NCI-H2029 treated with DMSO at 0.1 percent for 48 hours (cell line): ENCODE measurements at places on chromosomes 16 and 17.

DNA sequence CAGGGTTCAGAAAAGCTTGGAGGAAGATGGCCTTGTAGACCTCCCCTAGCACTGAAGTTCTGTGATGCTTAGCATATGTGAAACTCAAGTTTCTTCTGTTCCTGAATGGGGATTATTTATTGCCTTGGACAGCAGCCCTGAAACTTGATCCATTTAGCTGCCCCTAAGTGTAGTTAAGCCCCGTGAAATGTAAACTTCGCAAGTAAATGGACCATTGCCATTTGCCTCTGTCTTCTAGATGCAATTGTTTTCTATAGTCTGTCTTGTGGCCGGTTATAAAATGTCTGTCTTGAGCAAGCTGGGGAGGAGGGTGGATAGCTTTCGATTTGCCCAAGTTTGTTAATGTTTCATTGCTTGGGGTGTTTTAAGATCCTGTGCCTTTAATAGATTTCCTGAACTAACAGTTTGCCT is 261.8 kb downstream of the CDH13 start:
- no peak for DNase-seq

DNA sequence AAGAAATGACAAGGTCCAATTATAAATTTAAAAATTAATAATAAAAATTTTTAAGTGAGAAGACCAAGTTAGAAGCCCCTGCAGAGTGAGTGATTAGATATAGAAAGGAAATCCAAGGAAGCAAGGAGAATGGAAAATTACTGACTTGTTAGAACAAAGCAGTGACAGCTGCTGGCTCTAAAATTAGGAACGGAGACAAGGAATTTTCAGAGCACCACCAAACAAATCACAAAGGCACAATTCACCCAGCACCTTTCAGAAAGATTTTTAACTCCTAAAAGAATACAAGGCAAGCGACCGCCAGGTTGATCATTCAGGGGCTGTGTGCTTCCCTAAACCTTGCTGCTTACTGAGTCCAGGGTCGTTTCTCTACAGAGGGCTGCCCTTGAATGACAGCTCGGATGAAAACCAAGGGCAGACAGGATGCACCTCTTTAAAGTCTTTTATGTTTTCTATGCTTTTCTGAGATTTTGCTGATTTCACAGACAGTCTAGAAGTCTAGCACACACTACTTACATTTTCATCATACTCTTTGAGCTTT is 45.4 kb upstream of the GINS3 start:
- no peak for DNase-seq

DNA sequence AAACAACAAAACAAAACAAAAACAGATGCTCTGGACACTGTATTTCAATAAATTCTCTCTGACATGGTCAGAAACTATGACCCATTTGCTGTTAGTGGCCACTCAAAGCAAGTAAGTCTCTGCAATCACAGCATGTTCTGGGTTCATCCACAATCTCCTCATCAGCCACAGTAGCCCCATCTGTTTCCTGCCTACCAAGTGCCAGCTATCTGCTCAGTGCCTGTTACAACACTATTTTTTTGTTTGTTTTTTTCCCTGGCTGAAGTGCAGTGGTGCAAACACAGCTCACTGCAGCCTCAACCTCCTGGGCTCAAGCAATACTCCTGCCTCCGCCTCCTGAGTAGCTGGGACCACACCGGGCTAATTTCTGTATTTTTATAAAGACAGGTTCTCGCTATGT is 137.9 kb downstream of the SOX9 start:
- no peak for DNase-seq

DNA sequence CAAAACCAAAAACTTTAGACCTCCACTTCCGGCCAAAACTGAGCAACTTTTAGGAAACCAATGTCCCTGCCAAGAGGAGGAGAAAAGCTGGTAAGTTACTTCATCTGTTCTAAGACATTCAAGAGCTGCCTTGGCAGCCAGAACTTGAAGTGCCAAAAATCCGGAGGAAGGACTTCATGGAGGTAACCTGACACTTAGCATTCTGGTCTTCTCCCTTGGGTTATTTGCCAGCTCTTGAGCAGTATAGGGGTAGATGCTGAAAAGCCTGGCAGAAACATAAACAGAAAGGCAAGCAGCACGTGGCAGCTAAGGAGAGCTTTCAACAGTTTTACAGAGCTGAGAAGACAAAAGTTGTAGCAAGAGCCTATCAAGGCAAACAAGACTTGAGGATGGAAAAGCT is 53.2 kb downstream of the CDYL2 start:
- no peak for DNase-seq

DNA sequence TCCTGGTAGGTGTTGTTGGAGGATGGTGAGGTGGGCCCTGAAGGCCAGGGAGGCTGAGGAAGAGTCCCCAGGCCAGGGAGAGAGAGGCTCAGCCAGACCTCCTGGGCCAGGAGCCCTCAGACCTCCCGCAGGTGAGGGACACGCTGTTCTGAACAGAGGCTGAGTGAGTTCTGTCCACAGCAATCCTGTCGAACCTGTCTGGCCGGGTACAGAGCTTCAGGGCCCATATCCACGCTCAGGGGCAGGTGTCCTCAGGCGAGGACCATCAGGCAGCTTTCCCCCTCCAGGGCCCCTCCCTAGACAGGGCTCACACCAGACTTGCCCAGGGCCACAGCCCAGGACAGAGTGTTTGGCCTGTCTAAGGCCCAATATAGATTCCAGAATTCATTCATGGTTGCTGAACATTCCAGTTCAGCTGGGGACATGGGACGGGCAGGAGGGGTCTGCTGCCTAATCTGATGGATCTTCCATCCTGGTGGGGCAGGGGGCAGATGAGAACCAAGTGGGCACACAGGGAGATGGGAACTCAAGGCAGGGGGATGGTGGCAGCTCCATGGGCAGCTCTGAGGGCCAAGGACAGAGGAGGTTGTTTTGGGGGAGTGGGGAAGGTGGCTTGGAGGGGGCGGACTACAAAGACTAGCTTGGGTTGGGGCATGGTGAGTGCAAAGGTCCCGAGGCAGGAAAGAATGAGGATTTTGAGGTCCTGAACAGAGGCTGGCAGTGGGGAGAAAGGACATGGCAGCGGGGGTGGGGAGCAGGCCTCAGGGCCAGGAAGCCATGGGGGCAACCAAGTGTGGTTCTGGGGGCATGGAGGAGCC is 23.4 kb upstream of the MPRIP start:
- DNase-seq = no peak
